Stimulated activated CD8-positive, alpha-beta memory T cell treated with anti-CD3 and anti-CD28 coated beads, Interleukin-15, amount 100 ng/mL, for 1 hour (primary cell): ENCODE measurements at places on chromosomes 7 and 10.
A peak's percentile ranks its signal among the peaks of the same experiment; 100 is the strongest.

DNA sequence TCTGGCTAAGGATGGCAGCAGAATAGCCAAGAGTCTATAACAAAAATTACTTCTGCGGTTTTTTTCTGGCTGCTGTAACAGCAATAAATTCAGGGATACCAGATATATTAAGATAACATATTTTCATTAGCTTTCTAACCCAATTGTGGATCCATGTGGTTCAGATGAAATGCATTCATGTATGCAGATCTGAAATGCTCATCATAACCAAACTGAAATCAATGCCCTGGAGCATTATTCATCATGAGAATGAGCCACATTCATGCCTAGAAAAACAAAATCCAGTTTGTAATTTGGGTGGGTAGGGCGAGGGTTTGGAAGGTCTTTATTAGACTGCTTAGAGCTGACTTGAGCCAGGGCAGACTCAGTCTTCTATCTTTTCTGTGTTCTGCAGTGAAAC, 69.8 kb upstream of the SEMA3A start:
- DNase-seq, result no peak

DNA sequence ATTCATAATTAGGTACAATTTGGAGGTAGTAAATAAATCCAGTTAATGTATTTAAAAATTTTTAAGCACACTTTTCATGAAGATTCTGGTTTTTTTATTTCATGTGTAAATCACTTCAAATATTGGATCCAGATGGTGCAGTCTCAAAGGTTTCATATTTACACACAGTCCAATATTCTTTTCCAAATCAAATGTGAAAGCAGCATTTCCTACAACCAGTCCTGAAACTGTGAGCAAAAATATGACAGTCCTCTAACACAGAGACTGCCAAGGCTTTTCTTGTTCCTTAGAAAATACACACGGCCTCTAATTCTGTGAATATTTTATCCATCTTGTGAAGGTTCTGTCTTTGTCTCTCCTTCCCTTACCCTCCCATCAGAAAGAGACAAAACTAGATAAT, 645.9 kb downstream of the ARL4A start:
- DNase-seq, result no peak

GRCh38 chr7:25031007-25031406, 51.0 kb upstream of the OSBPL3 start:
- no peak for DNase-seq

GRCh38 chr10:58740620-58741369, 228.1 kb downstream of the BICC1 start:
- no peak for DNase-seq

DNA sequence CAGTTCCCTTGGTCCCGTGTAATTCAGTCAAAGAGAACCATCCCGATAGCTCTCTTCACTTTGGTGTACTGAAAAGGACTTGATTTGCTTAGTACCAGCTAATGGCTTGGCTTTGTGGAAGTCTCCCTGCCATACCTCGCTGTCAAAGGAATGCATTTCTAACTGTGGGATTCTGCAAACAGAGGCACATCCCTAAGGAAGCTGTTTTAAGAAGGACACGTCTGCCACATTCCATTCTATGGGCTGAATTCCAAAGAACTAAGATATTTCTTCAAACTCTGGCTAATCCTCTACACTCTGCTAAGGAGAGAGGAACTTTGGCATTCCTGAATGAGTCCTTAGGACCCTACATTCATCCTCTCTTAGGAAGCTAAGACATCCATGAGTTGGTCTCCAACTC, 327.9 kb downstream of the SFMBT2 start:
- no peak for DNase-seq

- no peak for DNase-seq
Measured at GRCh38 chr10:49593998-49594397, 16.1 kb upstream of the SLC18A3 start.

GRCh38 chr7:23472956-23473843, 2.9 kb upstream of the IGF2BP3 start:
- no peak for DNase-seq

DNA sequence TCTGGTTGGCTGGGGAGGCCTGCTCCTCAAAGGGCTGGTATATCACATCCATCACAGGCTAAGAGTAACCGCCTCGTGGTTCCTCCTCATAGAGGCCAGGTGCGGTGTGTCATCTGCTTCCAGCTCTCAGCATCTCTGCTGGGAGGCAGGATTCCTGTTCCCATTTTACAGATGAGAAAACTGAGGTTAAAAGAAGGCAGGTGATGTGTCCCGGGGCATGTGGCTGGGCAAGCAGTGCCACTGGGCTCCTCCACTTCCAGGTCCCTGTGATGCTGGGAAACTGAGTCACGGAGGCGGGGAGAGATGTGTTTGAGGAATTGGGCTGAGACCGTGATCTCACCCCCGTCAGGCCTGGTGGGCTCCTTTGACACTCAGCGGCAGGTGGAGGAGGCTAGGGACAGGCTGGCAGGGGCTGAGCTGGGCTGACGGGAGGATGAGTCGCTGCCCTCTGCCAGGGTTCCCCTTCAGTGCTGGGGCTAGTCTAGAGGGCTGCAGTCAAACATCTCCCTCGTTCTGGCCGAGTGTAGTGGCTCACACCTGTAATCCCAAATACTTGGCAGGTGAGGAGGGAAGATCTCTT, 9.4 kb downstream of the ARPC1B start:
- DNase-seq, result no peak

DNA sequence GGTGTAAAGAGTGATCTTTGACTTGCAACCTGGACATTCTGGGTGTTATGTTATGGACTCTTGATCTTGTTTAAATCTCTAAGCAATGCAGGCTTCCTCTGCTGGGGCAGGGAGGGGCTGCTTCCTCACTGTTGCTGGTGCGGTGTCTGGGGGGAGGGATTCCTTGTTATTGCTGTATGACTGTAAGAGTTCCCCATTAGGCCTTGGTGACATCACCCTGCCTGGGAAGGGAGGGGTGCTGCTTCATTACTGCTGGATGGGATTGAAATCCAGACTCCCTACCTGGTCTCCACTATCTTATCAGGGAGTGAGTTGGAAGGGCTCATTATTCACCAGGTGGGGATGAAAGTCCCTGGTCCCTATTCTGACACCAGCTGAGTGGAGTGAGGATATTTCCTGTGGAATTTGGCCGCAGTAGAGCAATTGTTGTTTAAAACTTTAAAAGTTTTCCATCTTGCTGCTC, 8.8 kb downstream of the OGDH start:
- DNase-seq, result no peak

DNA sequence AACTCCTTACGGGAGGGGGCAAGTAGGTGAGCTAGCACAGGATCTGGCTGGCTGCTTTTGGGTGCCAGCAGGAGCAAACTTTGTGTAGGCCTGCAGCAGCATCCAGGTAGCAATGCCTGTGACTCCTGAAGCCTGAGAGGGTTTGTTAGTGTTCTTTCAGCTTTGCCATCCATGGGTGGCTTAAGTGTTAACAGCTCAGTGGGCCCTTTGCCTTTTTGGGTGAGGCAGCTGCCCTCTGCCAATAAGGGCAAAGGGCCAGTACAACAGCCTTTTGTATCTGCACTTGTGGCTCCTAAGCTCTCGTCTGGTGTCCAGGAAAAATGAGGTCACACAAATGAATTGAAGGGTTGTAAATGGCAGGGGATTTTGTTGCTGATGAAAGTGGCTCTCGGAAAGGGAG, 359.0 kb upstream of the CHRM2 start:
- DNase-seq, result no peak

DNA sequence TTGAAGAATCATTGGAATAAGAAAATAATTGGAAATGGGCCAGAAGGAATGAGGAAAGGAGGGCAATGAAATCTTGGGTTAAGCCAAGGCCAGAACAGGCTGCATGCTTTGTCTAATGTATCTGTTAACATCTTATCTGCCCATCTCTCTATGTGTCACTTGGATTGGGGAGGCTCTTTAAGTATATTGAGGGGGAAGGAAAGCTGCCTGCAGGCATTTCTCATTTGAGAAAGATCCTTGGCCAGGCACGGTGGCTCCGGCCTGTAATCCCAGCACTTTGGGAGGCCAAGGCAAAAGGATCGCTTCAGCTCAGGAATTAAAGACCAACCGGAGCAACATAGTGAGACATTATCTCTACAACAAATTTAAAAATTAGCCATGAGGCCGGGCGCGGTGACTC, 14.3 kb downstream of the PCBD1 start:
- no peak for DNase-seq

GRCh38 chr10:53361281-53361680, 588.7 kb upstream of the MBL2 start:
- DNase-seq, result no peak

GRCh38 chr7:16395121-16395520, 26.2 kb downstream of the CRPPA start:
- DNase-seq, result no peak

- no peak for DNase-seq
Measured at GRCh38 chr7:36182854-36183604, 30.0 kb downstream of the EEPD1 start.

GRCh38 chr10:34200355-34200901, 614.7 kb downstream of the PARD3 start:
- no peak for DNase-seq

GRCh38 chr10:31467791-31468535, 148.9 kb downstream of the ZEB1 start:
- DNase-seq, result no peak

DNA sequence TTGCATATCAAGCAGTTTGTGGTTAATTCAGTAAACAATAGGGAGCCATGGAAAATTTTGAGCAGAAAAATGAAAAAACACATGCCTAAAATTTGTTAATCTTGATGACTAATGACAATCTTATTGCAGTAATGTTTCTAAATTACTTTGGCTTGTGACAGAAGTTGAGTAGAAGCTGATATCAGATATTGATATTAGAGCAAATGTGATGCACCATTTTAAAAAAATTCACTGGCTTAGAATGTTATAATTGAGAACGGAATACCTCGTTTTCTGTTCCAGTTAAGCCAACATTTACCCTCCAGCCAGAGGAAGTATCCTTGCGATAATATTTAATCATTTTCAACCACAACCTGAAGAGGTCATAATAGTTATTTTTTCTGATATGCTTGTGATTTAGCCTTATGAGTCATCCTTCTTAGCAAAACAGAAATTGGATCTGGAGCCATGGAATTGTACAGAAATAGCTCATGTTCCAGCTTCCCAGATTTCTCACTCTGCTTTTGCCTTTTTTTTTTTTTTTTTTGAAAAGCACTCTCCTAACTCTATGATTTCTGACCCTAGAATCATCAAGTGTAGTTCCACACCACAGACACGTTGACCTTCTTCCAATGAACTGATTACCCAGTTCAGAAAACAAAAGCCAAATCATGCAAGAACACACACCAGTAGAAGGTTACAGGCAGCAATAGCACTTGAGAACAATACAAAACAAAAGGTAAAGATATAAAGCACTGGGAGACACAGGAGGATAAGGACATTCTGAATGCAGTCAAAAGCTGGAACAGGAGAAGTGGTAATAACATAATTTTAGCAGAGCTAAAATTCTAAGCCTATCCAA, 96.8 kb upstream of the PHYHIPL start:
- DNase-seq, result no peak

DNA sequence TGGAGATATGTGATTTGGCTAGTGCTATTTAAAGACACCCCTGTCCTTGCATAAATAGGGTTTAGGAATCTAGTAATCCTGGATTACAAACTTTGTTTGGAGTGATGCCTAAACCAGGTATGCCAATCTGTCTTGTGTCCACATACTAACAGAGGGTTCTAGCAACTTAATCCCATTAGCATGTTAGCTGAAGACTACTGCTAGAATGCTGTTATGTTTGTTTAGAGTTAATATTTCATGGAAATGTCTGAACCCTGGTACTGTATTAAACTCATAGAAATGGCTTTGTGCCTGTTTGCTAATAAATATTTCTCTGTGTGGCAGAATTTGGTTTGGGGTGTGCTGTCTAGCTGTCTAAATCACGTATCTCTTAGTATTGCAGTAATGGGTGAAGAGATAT, 150.8 kb downstream of the PFKFB3 start:
- no peak for DNase-seq

DNA sequence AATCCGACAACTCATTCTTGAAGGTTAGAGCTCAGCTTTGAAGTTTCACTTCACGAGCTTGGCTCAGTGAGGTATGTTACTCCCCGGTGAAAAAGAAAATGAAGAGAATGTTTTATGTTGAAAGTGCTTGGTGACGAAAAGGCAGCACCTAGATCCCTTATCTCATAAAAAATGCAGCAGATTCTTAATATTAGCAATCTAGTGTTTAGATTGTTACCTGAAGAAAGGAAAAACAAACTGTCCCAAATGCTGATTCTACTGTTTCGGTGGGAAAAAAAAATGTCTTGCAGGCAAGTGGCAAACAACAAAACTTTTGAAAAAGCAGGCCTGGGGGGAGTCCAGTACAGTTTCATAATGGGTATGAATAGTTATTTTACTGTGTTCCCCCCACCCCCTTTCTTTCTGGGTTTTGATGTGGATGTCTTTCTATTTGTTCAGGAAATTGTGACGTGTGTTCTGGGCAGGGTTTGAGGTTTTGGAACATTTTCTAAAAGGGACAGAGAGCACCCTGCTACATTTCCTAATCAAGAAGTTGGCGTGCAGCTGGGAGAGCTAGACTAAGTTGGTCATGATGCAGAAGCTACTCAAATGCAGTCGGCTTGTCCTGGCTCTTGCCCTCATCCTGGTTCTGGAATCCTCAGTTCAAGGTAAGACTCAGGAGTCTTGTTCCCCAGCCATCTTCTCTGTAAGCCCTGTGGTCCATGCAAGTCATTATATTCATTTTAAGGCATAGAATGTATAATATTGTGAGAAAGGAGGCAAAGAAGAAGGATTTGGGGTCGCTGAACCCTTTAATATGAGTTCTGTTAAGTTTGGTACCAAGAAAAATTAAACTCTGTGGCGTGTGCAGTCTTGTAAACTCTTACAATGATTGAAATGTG, at the start of gene SRGN:
SRGN (plus strand) TSS at position 514 of the 881 bp plus-strand sequence; CDS start at position 569, 55 bp downstream.
- peak; percentile 59 for DNase-seq

- no peak for DNase-seq
Measured at GRCh38 chr7:1671594-1672451, 1.7 kb downstream of the ELFN1 start.
